ENCODE measurements at places on chromosomes 2 and 18.
A peak's percentile ranks its signal among the peaks of the same experiment; 100 is the strongest.

DNA sequence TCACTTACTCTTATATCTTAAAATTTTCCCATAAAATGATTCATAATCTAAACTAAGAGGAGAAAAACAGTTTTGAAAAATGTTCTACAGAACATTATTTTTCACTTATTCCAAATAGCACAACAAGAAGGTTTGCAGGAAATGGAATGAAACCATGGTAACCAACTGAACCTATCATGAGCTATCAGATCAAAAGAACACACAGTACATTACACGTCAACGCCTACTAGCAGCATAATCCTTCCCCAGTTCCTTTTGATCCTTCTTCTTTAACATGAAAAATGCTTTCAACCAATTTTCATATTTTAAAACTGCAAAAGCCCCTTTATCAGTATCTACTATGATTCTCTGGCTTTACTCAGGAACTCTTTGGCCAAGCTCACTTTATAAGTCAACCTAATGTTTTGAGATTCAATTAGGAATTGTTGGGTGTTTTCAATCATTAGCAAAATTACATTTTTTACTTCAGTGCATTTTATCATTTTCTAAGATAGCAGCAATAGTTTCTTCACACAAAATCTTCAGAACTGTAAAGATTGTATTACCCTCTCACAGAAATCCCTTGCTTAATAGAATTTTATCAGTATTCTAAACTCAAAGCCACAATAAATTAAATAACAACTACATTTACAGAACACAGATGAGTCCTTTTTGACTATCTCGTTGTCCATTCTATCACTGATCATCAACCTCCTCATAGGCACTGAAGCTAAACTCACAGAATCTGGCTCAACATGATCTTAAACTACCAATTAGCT is 102.5 kb downstream of the CHN1 start:
- peaks cover 25% of the 10 kb centered on the region for H3K4me1 ChIP-seq
- H3K4me3 ChIP-seq, result no peak overlapping the region
- peak; percentile 56 for DNase-seq
- H3K27ac ChIP-seq, result no peak overlapping the region
- H3K27me3 ChIP-seq, result no peaks in the 10 kb centered on the region
- H3K36me3 ChIP-seq, result no peaks in the 10 kb centered on the region

DNA sequence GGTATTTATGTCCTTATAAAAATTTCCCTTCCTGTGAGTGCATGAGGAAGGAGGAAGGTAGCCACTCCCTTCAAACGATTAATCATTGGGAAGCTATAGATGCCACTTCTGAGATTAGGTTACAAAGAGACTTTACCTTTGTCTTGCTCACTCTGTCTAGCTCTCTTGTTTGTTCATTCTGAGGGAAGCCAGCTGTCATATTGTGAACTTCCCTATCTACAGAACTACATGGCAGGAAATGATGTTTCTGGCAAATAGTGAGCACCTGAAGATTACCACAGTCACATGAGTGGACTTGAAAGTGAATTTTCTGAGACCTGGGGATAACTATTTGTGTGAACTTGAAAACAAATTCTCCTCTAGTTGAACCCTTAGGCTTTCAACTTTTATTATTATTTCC is 776.8 kb downstream of the CCDC85A start:
- H3K36me3 ChIP-seq, result no peaks in the 10 kb centered on the region
- no peaks in the 10 kb centered on the region for H3K27me3 ChIP-seq
- H3K4me3 ChIP-seq, result no peak overlapping the region
- H3K4me1 ChIP-seq, result no peaks in the 10 kb centered on the region
- no peak overlapping the region for H3K27ac ChIP-seq

DNA sequence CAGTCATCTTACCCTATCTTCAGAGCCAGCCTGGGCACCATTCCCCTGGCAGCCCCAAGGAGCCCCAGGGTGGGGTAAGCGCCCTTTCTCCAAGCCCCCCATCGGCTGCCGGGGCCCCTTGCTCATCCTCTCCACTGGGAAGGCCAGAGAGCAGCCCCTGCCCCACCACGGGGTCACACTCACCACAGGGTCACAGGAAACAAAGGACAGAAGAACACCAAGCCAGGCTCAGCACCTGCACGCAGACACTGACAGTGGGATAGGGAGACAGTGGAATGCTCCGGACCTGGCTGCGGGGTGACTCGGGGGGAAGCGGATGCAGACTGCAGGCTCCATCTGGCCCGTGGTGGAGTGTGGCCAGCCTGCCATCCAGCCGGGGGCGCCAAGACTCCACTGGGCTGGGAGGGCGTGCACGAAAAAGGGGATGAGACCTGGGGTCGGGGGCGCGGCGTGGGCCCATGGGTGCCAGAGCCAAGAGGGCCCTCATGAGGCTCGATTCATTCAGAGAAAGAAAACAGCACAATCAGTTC is 21.1 kb downstream of the HDAC4 start:
- no peak for DNase-seq
- H3K27ac ChIP-seq, result no peak overlapping the region
- no peaks in the 10 kb centered on the region for H3K36me3 ChIP-seq
- H3K4me1 ChIP-seq, result peaks cover 21% of the 10 kb centered on the region
- no peak overlapping the region for H3K4me3 ChIP-seq

DNA sequence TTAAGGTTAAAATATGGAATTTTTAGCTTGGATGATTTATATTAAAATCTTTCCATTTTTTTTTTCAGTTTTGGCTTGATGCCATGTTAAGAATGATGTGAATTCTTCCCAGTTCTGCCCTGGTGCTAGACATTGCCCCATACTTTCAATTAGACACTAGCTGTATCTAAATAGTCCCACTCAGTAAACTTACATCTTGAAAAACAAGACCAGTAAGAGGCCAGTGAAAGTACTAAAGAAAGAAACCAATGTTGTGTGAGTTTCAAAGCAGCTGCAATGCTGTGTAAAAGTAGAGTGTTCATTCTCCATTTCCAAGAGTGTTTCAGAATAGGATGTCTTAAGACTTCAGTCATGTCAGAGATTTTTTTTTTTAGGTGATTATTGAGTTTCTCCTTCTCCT is 40.0 kb upstream of the CYBRD1 start:
- H3K27me3 ChIP-seq, result no peaks in the 10 kb centered on the region
- H3K27ac ChIP-seq, result no peak overlapping the region
- no peak overlapping the region for H3K4me3 ChIP-seq
- peaks cover 10% of the 10 kb centered on the region for H3K4me1 ChIP-seq
- H3K36me3 ChIP-seq, result peaks cover 10% of the 10 kb centered on the region

DNA sequence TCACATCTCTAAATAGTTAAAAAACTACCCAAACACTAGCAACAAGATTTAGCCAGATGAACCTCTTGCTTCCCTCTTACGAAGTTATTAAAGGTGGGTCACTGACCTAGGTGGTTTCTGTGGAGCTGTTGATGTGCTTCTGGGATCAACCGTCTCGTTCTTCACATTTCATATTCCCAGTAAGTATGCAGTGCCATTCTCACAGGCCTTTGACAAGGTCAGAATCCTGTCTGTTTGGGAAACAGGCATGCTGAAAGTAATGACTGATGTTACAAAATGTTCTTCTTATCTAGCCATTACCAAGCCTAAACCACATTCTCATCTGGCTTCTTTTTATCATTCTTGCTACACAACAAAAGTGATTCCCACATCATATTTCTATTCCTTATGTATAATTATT is 70.3 kb downstream of the WDR7 start:
- H3K27me3 ChIP-seq, result no peaks in the 10 kb centered on the region
- DNase-seq, result no peak
- peaks cover 8% of the 10 kb centered on the region for H3K36me3 ChIP-seq
- H3K4me1 ChIP-seq, result peaks cover 2% of the 10 kb centered on the region
- no peak overlapping the region for H3K4me3 ChIP-seq

GRCh38 chr2:45269149-45269793 is 260.0 kb upstream of the SIX2 start:
- DNase-seq, result no peak
- no peaks in the 10 kb centered on the region for H3K36me3 ChIP-seq
- H3K27me3 ChIP-seq, result no peaks in the 10 kb centered on the region

DNA sequence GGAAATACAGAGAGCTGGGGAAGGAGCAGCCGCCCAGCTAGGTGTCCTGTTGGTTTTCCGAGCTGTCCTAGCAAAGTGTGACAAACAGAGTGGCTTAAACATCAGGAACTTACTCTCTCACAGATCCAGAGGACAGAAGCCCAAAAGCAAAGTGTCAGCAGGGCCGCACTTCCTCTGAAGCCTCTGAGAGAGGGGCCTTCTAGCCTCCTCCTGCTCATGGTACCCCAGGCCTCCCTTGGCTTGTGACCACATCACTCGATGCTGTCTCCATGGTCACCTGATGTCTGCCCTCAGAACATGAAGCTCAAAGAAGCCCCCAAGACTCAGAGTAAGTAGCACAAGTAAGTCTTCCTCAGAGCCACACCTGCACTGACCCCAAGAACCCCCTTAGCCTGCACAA is 650.5 kb upstream of the ID2 start:
- no peaks in the 10 kb centered on the region for H3K4me1 ChIP-seq
- H3K27me3 ChIP-seq, result no peaks in the 10 kb centered on the region
- no peak for DNase-seq
- H3K4me3 ChIP-seq, result no peak overlapping the region
- no peak overlapping the region for H3K27ac ChIP-seq

GRCh38 chr2:111703759-111704158 is 180.2 kb downstream of the ANAPC1 start:
- no peak overlapping the region for H3K4me3 ChIP-seq
- DNase-seq, result no peak
- no peaks in the 10 kb centered on the region for H3K36me3 ChIP-seq
- no peaks in the 10 kb centered on the region for H3K27me3 ChIP-seq
- no peak overlapping the region for H3K27ac ChIP-seq
- H3K4me1 ChIP-seq, result peaks cover 25% of the 10 kb centered on the region

GRCh38 chr2:15800495-15801329 is 139.6 kb upstream of the MYCN start:
- no peak overlapping the region for H3K4me3 ChIP-seq
- H3K4me1 ChIP-seq, result no peaks in the 10 kb centered on the region
- no peak for DNase-seq
- H3K27me3 ChIP-seq, result no peaks in the 10 kb centered on the region

- no peaks in the 10 kb centered on the region for H3K36me3 ChIP-seq
- H3K27ac ChIP-seq, result no peak overlapping the region
- no peaks in the 10 kb centered on the region for H3K27me3 ChIP-seq
These were observed 51.4 kb downstream of the MARCO start for GRCh38 chr2:118993392-118993752.

DNA sequence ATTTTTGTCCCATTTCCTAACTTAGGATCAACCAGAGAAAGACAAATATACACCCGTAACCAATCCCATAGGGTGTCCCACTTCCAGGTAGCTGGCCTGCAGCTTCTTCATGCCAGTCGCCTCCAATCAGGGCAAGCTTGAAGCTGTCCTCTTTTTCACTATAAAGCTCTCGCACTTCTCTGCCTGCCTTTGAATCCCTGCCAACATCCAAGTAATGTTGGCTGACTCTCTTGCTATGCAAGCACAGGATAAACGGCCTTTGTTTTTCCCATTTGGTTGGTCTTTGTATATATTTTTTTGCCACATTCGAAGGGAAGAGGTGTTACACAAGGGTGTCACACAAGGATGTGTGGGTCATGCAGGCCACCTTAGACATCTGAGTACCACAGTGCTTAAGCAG is 388.8 kb downstream of the CBLN2 start:
- no peaks in the 10 kb centered on the region for H3K4me1 ChIP-seq
- no peak overlapping the region for H3K4me3 ChIP-seq
- H3K36me3 ChIP-seq, result no peaks in the 10 kb centered on the region

GRCh38 chr2:18473241-18474181 is 86.9 kb downstream of the RDH14 start:
- H3K27ac ChIP-seq, result no peak overlapping the region
- DNase-seq, result no peak
- H3K4me3 ChIP-seq, result no peak overlapping the region
- no peaks in the 10 kb centered on the region for H3K4me1 ChIP-seq

- no peaks in the 10 kb centered on the region for H3K27me3 ChIP-seq
- no peak for DNase-seq
- H3K4me3 ChIP-seq, result no peak overlapping the region
- H3K4me1 ChIP-seq, result peaks cover 8% of the 10 kb centered on the region
These were observed 118.8 kb downstream of the MGAT5 start for GRCh38 chr2:134372611-134373131.

- no peak overlapping the region for H3K27ac ChIP-seq
- H3K4me1 ChIP-seq, result no peaks in the 10 kb centered on the region
- H3K36me3 ChIP-seq, result no peaks in the 10 kb centered on the region
- H3K4me3 ChIP-seq, result no peak overlapping the region
- no peak for DNase-seq
These were observed 11.5 kb upstream of the KCNE4 start for GRCh38 chr2:223040527-223040926.

- H3K4me1 ChIP-seq, result no peaks in the 10 kb centered on the region
- no peak overlapping the region for H3K4me3 ChIP-seq
- H3K27ac ChIP-seq, result no peak overlapping the region
These were observed 114.1 kb upstream of the TEX51 start for GRCh38 chr2:126784621-126785020.

- H3K4me1 ChIP-seq, result no peaks in the 10 kb centered on the region
- H3K27ac ChIP-seq, result no peak overlapping the region
- DNase-seq, result no peak
These were observed 10.7 kb upstream of the CWC22 start for GRCh38 chr2:180017784-180018183.

GRCh38 chr18:12092398-12093229 is 1.0 kb upstream of the ANKRD62 start:
- no peak overlapping the region for H3K4me3 ChIP-seq
- H3K4me1 ChIP-seq, result no peaks in the 10 kb centered on the region
- H3K27me3 ChIP-seq, result no peaks in the 10 kb centered on the region

GRCh38 chr18:72895548-72895947 is 27.8 kb upstream of the NETO1 start:
- H3K4me1 ChIP-seq, result no peaks in the 10 kb centered on the region
- no peak overlapping the region for H3K4me3 ChIP-seq
- no peak for DNase-seq
- H3K27me3 ChIP-seq, result no peaks in the 10 kb centered on the region
- no peak overlapping the region for H3K27ac ChIP-seq
- no peaks in the 10 kb centered on the region for H3K36me3 ChIP-seq

DNA sequence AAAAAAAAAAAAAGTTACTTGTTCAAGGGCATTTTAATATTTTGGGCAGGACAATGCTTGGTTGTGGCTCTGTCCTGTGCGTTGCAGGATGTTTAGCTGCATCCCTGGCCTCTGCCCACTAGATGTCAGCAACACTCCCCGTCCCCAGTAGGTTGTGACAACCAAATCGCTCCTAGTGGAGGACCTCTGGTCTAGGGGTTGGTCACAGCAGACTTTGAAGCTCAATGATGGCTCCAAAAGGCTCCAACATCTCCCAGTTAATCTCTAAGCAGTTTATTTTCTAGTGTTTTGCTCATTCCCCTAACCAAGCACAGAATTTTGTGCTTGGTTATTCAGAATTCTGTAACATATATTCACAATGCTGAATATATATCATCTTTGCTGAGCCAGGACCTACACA is 67.0 kb downstream of the CHRNA1 start:
- H3K4me1 ChIP-seq, result no peaks in the 10 kb centered on the region
- no peaks in the 10 kb centered on the region for H3K27me3 ChIP-seq
- peak; percentile 54 for DNase-seq
- no peak overlapping the region for H3K4me3 ChIP-seq
- no peak overlapping the region for H3K27ac ChIP-seq

- no peaks in the 10 kb centered on the region for H3K4me1 ChIP-seq
- no peak overlapping the region for H3K4me3 ChIP-seq
- H3K36me3 ChIP-seq, result no peaks in the 10 kb centered on the region
- no peaks in the 10 kb centered on the region for H3K27me3 ChIP-seq
- H3K27ac ChIP-seq, result no peak overlapping the region
- no peak for DNase-seq
These were observed 158.6 kb upstream of the THUMPD2 start for GRCh38 chr2:39937621-39938020.

- H3K36me3 ChIP-seq, result no peaks in the 10 kb centered on the region
- H3K4me3 ChIP-seq, result no peak overlapping the region
- no peaks in the 10 kb centered on the region for H3K4me1 ChIP-seq
- DNase-seq, result no peak
These were observed 100.7 kb downstream of the NUP35 start for GRCh38 chr2:183224948-183225347.

Measured in CD4-positive, alpha-beta memory T cell (primary cell).